ENCODE measurements at places on chromosomes 7 and 10. TPM values are rescaled to one million over a fixed set of nuclear protein-coding genes. Genes with fewer than 3 reads are reported as not detected.

Gene CYP2C19
- 0.89 TPM for total RNA-seq

Gene CCDC172
- not detected for total RNA-seq

Gene EGFR
- 116 TPM for total RNA-seq

Gene CALML5
- not detected for total RNA-seq

Gene SFR1
- total RNA-seq = 10.6 TPM

Gene FLNC
- total RNA-seq = 308 TPM

Gene AKR1D1
- not detected for total RNA-seq

Gene MPP7
- 41.6 TPM for total RNA-seq

Gene ATOH7
- not detected for total RNA-seq

Gene TMEM139
- total RNA-seq = 1.4 TPM

Gene STEAP1B
- total RNA-seq = 2.8 TPM

Gene COL13A1
- 6.8 TPM for total RNA-seq

GRCh38 chr10:44316187-44316921 lies 68.5 kb downstream of the CXCL12 start:
- no peak for ATAC-seq

DNA sequence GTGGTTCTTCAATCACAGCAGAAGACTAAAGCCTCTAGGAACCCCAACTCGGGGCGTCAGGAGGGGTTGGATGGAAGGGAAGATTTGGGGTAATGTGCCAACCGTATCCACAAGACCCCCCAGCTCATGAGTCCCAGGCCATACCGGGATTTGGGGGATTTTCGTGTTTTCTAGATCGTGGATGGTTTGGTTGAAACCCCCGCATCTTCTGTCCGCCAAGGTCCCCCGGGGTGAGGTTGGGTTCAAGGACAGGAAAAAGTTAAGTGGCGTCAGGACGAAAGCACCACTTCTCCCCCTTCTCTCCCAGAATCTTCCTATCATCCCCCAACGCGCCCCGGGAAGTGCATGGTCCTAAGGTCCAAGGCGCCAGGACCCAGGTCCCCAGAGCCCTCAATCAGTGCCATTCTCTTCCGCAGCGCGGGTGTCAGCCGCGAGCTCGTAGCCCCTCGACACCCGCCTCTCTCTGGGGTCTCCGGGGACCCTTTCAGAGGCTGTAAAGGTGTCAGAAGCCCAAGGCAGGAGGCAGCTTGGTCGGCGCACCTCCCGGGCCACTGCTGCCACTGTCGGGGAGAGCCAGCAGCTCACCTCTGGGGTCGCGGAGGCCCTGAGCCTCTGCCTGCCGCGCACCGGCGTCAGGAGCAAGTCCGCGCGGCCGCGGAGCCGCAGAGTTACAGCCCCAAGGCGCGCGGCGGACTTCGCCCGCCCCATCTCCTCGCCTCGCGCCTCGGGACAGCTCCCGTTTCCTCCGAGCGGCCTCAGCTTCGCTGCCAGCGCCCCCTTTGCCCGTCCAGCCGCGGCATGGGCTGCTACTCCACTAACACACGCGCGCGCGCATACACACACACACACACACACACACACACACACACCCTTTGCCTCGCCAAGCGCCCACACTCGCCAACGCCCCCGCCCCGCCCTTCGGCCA lies 1.5 kb downstream of the MKX start:
- peak; percentile 10 for ATAC-seq

DNA sequence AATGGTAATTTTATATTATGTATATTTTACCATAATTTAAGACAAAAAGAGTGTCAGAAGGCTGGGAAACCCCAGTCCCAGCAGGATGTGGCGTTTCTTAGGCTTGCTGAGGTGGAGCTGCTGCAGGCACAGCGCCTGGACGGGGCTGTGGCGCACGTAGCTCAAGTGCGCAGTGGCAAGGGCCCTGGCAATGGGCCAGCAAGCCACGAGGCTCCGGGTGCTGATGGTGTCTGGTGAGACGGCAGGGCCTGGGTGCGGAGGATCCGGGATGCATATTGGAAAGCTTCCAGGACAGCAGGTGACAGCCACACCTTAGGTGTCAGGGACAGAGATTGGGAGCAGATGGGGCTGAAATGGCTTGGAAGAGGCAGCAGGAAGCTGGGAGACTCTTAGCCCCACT lies 37.2 kb downstream of the CLEC2L start:
- no peak for ATAC-seq

DNA sequence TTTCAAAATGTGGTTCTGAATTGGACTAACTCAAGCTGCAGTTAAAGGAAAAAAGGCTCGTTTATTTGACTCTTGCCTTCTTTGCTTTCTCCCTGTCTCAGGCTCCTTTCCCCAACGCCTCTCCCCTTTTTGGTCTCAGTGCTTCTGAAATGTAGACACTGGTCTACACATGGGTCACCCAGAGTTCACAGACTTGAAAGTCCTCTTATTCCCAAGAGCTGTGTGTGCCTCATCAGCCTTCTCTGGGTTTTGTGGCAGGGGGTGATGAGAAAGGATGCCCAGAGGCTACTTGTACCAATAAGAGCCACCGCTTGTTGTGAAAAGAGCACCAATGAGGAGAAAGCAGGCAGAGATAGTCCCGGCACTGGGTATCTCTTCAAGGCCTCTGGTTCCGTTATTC lies 125.7 kb downstream of the BICC1 start:
- peak; percentile 28 for ATAC-seq

DNA sequence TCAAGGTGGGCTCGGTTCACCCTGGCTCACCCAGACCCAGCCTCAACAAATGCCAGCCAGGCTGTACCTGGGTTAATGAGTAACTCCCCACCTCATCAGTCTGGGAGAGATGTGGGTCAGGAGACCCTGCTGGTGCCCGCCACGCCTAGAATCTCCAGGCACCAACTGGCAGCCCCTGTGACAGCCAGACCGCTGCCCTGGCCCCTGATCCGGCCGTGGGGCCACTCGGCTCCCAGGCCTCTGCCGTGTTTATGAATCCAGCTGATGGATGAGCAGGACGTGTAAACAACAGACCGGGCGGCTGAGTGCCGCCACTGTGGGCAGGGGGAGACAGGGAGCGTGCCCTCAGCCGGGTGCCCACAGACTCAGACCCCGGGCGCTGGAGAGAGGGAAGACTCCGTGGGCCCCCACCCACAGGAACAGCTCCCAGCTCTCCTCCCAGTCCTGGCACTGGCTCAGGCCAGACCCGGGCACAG lies 34.0 kb upstream of the PDGFA start:
- ATAC-seq = no peak

GRCh38 chr7:39829028-39829427 lies 121.0 kb upstream of the CDK13 start:
- no peak for ATAC-seq

DNA sequence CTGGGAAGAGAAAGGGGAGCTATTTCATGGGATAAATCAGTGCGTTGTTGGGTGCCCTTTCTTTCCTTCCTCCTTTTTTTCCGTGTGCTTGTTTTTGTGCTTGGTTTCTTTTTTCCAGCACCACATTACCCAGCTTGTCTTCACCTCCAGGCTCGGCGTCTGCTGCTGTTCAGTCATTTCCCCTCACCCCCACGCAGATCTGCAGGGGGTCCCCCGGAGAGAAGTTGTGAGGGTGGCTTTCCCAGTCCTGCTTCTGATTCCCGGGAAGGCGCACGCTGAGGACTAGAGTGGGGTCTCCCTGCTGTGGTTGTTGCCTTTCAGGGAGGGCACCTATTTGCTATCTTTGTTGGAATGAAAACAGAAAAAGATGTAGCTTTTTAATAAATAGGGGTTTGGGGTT lies 1.6 kb downstream of the CAMK1D start:
- no peak for ATAC-seq

DNA sequence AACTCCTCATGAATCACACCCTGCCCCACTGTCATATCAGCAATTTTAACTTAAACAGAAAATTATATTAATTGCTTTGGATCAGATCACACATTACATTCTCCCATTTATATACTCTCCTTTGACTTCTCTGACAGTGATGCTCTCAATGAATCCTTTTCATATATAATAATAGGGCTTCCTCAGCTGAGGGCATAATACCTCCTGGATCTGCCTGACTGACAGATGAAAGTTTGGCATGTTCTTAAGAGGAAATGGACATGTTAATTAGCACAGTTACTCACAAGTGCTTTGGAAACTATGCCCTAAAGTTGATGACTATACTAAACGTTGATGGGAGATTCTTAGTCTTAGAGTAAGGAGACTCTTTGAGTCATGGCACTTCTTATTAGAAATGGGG lies 478.2 kb upstream of the LRRN3 start:
- ATAC-seq = no peak

GRCh38 chr10:59830601-59831259 lies 75.6 kb downstream of the CCDC6 start:
- no peak for ATAC-seq

DNA sequence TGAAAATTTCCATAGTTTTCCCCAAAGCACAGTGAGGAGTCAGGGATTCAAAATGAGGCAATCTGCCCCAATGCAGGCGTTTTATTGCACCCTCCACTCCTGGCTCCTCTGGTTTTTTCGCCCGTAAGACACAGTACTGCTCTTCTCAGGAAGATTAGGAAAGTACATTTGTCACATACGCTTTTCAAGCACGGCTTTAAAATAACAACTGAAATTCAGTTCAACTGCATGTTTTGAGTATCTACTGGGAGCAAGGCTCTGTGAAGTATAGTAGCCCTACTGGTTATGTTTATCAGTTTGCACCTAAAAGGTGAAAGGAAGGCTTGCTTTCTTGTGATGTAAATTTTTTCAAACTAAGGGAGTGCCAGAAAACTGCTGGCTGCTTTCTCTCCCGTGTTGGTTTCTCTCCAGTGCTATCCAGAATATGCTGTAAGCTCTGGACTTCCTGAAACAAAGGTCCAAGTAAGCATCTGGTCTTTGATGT lies 1.9 kb upstream of the SGMS1 start:
- ATAC-seq = no peak

DNA sequence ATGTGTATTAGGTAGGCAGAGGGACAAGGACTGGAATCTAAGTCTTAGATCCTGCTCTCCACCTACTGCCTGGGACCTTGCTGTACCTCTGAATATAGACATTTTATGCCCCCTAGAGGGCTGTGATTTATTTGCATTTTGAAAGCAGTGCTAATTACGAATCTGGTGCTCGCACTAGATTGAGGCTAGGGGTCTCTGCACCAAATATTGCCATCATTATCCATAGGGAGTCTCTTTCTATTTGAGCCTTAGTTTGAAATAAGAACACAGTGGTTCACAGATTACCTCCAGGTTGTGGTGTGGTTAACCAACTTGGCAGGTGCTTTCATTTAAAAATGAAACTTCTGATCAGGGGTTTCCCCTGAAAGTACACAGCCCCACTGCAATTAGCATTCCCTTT lies 41.8 kb downstream of the CNNM1 start:
- no peak for ATAC-seq

DNA sequence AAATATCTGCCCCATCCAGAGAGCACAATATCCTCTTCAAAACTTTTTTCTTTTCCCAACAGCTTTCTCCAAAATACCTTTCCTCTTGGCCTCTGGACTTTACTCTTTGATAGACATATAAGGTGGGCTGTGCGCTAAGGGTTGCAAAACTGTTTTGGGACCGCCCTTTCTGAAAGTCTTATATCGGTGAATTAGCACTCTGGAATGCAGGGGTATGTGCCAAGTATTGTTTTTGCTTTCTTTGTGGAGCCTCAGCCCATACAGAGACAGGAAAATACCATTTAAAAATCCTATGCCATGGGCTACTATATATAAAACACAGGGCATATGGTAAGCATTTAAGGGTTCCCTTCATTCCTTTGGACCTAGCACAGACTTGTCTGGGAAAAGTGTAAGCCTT lies 37.7 kb downstream of the PPP1R17 start:
- ATAC-seq = no peak

GRCh38 chr7:154855366-154855765 lies 147.6 kb downstream of the PAXIP1 start:
- ATAC-seq = no peak

GRCh38 chr10:77348082-77348481 lies 289.5 kb downstream of the KCNMA1 start:
- no peak for ATAC-seq

DNA sequence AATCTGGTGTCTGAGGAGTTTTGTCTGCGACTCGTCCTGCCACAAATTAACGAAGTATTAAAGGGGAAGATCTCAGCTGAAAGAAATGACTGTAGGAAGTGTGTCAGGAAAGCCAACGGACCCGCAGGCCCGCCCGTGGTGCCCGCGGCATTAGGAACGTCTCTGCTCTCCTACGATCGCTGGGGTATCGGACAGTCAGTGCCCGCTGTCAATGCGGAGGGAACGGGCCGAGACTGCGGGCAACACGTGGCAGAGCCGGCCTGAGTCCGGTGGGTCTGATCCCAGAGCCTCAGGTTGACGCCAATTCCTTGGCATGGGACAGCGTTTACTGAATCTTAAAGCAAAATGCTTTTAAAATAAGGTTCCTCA lies 128.7 kb downstream of the KBTBD2 start:
- ATAC-seq = no peak

DNA sequence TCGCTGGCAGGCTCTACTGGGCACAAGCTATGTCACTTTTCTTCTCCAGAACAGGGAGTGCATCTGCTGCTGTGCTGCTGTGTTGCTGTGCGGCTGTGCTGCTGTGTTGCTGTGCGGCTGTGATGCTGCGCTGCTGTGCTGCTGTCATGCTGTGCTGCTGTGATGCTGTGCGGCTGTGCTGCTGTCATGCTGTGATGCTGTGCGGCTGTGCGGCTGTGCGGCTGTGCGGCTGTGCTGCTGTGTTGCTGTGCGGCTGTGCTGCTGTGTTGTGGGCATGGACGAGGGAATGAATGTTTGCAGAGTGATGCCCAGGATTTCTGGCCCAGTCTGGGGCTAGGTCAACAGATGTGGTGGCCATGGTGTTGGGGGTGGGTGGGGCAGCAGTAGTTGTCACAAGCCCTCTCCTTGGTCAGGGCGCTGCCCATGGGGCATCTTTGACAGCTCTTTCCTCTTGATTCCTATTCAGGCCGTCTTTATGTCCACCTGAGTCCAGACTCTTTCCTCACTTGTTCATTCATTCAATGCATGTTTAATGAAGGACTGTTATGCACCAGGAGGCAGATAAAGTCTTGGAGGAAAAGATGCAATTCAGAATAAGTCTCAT lies 55.6 kb downstream of the C10orf120 start:
- no peak for ATAC-seq

- ATAC-seq = no peak
Measured at GRCh38 chr10:436911-437665, 252.4 kb downstream of the DIP2C start.

DNA sequence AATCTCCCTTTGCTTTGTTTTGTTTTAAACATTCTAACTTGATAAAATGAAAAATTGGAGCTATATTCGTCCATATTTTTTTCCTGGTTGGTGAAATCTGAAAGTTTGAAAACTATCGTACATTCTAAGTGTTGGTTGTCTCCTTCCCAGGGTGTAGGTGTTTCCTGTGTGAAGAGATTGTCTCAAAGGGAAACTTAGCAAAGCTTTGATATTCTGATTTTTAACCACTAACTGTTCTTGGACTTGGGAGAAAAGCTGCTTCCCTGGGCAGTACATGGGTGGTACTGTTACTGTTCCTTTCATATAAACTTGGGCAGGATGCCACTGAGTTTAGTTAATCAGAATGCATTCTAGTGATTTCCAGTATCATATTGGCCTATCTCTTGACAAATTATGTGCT lies 253.5 kb upstream of the LRGUK start:
- no peak for ATAC-seq

GRCh38 chr7:158322616-158323530 lies 264.8 kb downstream of the PTPRN2 start:
- ATAC-seq = no peak

- ATAC-seq = no peak
Measured at GRCh38 chr7:128052404-128052803, 21.2 kb upstream of the LRRC4 start.

GRCh38 chr10:16673443-16673842 lies 143.8 kb downstream of the RSU1 start:
- ATAC-seq = no peak

GRCh38 chr10:43606323-43607198 lies at the start of gene ZNF485:
ZNF485 (plus strand) TSS chr10:43606438; CDS start chr10:43607051, 613 bp downstream.
- ATAC-seq = peak; percentile 87
